ENCODE measurements at places on chromosomes 16 and 17.

DNA sequence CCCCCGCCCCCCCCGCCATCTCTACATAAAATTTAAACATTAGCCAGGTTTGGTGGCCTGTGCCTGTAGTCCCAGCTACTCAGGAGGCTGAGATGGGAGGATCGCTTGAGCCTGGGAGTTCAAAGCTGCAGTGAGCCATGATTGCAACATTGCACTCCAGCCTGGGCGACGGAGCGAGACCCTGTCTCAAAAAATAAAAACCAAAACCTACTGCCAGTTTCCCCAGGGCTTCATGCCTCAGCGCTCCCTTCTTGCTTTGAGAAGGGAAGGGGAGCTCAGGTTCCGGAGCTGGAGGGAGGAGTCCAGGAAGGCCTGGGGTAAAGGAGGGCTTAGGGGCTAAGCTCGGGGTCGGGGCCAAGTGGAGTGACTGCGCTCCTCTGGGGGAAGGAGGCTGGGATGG lies 20.5 kb downstream of the PLCD3 start:
- no peak for DNase-seq

DNA sequence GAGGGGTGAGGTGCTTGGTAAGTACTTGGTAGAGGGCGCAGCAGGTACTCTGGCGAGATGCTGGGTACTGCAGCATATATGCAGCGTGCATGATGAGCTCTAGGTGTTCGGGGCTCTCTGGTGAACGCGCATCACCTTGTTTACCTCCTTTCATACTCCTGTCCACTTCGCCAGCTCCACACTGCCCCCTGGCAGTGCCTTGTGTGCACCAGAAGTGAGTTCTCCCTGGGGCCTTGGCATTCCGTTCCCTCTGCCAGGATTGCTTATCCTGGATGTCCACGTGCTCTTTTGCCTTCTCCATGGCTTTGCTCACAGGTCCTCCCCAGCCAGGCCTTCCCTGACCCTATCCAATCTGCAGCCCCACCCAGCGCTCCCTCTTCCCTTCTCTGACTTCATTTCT lies 154.2 kb downstream of the MRM1 start:
- DNase-seq = no peak

- DNase-seq = no peak
Measured at GRCh38 chr17:80857756-80858171, 133.9 kb upstream of the CHMP6 start.

DNA sequence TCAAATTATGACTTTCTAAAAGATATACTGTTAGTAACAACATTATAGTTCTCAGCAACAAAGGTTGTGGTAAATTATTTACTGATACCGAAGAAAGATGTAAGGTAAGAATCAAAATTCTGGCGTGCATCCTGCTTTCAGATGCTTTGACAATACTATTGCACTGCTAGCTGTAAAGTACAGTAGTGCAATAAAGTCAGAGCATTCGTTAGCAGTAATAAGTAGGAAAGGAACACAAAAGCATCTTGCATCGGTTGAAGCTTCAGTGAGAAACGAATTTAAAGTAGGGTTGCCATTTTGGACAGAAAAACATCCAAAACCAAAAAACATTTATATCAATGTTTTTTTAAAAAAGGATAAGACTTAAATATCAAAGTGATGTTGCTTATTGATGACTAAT lies 4.0 kb downstream of the SKA2 start:
- no peak for DNase-seq

GRCh38 chr17:81926451-81927151 lies 934 bp downstream of the MAFG start:
- peak; percentile 75 for DNase-seq

GRCh38 chr16:15507301-15507958 lies 73.0 kb downstream of the BMERB1 start:
- DNase-seq = peak; percentile 68

DNA sequence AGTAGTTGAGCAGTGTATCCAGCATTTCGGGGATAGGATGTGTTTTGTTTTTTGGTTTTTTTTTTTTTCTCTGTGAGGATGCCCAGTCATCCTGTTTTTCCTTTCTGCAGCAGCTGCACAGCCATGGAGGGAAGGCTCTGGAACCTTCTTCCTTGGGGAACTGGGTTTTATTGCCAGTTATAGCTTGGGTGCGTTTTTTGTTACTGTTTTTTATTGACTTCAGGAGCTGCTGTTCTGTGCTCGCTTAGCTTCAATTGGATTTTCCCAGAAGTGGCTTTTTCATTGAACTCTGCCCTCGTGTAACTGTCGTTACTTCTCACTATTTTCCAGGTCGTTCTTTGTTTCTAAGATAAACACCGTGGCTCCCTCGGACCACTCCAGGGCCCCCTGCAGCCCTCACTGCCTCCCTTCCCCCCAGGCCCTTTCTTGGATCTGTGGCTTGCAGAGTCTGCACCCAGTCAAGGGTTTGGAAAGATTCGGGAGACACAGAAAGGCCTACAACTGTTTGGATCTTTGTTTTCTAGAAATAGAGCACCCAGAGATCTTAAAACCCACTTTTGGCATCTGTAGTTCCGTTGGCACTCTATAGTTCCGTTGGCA lies 119.7 kb upstream of the CACNG5 start:
- DNase-seq = no peak

DNA sequence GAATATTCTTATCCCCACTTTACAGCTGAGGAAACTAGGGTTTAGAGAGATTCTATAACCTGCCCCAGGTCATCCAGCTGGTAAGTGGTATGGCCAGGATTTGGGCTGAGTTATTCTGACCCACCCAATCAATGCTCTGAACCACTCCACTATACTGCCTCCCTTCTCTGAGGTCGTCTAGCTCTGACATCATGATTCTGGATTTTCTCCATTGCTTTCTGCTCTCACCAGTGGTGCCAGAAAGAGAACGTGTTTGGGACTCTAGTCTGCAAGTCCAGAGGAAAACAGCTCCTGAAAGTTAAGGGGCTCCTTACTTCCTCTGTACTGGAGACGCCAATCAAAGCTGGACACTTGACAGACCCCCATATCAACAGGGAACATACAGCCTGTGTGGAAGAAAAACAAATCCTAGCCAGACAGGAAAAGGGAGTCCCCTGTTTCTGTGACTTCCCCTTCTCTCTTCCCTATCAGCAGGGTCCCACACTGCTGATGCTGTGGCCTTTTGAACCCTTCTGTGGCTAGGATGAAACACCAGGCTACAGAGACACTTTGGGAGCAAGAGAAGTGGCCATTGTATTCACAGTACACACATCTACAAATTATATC lies 6.0 kb upstream of the EZH1 start:
- DNase-seq = no peak

- DNase-seq = no peak
Measured at GRCh38 chr16:70589998-70590471, 56.3 kb upstream of the IL34 start.

DNA sequence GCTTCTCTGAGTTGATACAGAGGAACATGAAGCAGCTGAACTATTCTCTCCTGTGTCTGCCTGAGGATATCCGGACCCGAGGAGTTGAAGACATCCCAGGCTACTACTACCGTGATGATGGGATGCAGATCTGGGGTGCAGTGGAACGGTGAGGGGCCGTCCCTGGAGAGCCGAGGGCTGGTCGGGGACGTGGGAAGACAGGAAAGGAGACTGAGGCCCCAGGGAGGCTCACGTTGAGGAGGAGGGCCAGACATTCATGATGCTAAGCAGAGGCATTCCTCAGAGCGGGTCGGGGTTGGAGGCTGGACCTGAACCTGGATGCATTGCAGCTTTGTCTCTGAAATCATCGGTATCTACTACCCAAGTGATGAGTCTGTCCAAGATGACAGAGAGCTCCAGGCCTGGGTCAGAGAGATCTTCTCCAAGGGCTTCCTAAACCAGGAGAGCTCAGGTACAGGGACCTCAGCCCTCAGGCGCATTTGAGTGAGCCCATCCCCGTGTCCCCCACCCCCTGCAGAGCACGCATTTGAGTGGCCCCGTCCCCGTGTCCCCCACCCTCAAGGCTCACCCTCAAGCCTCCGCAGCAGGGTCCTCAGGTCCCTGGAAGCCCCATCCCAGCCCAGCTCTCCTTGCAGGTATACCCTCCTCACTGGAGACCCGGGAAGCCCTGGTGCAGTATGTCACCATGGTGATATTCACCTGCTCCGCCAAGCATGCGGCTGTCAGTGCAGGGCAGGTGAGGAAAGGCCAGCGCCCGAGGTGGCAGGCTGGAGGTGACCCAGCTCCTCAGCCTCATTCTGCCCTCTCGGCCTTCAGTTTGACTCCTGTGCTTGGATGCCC lies 8.3 kb downstream of the ALOX15B start:
- DNase-seq = no peak

DNA sequence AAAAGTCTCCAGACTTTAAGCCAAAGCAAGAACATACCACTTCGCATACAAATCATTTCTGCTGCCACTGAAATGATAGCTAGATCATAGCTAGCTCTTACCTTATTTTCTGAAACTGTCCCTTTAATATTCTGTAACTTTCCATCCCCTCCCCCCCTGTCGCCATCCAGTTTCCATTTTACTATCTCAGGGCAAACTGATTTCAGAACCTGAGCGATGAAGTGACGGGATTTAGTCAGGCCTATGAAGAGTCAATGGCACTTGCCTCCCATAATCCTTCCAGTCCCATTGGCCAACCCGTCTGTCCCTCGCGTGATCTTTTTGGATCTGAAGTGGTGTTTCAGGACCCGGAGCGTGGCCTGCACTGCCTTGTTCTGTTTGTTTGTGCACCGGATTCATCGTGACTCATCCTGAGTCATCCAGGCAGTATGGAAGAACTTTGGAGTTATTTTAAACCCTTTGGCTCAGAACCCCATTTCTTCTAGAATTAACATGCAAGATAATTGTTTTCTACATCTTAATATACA lies 199.8 kb upstream of the CHMP6 start:
- peak; percentile 98 for DNase-seq

- no peak for DNase-seq
Measured at GRCh38 chr16:57529391-57530103, 6.8 kb downstream of the CCDC102A start.

DNA sequence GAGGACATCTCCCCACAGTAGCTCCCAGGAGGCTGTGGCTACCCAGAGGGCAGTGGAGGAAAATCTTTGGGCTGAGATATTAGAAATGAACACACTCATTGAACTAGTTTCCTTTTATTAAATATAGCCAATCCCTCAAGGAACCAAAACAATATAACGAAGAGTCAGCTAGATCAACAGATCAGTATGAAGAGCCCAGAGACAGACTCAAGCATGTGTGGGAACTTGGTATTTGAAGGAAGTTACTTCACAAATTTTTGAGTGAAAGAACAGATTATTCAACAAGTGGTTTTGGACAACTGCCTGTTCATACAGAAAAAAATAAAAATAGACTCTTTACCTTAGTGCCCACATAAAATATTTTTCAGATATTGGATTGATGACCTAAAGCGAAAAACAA lies 183.6 kb upstream of the PMFBP1 start:
- DNase-seq = no peak

GRCh38 chr17:58307468-58308172 lies 21.0 kb downstream of the TSPOAP1 start:
- DNase-seq = no peak

- no peak for DNase-seq
Measured at GRCh38 chr17:3475251-3475685, 529 bp upstream of the ASPA start.

GRCh38 chr17:41812381-41813151 lies at the start of gene FKBP10:
FKBP10 (plus strand) TSS chr17:41813004; CDS start chr17:41813035, 31 bp downstream.
- DNase-seq = peak; percentile 74

DNA sequence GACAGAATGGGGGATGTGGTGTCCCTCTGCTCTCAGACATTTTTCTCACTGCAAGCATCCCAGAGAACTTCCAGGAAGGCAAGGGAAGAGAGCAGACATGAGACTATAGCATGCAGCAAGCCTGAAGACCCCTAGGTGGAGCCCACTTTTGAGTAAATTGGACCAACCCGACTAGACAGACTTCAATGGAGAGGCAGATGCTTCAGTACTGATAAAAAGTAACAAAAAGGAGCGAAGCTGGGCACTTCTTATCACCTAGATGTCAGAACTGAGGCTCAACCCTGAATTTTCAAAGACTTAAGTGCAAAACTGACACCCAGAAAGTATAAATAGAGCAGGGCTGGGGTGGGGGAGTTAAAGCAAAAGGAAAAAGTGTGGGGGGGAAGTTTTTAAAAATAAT lies 130.8 kb downstream of the PMP22 start:
- DNase-seq = no peak

GRCh38 chr17:82924812-82925211 lies 85.0 kb upstream of the ZNF750 start:
- no peak for DNase-seq

DNA sequence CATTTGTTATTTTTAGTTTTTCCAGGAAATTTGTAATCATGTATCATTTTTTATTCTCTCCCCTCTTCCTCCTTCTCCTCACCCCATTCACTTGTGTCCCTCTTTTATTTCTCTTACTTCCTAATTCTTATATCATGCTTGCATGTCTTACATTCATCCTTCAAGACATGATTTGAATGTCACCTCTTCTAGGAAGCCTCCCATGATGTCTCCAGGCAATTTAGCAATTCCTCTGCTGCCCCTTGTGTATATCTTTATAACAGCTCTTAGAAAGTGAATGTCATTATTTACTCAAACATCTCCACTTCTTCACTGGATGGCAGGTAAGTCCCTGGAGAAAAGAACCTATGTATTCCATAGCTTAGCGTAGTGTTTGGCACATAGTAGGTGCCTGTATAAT lies 7.8 kb downstream of the HNF1B start:
- DNase-seq = no peak

DNA sequence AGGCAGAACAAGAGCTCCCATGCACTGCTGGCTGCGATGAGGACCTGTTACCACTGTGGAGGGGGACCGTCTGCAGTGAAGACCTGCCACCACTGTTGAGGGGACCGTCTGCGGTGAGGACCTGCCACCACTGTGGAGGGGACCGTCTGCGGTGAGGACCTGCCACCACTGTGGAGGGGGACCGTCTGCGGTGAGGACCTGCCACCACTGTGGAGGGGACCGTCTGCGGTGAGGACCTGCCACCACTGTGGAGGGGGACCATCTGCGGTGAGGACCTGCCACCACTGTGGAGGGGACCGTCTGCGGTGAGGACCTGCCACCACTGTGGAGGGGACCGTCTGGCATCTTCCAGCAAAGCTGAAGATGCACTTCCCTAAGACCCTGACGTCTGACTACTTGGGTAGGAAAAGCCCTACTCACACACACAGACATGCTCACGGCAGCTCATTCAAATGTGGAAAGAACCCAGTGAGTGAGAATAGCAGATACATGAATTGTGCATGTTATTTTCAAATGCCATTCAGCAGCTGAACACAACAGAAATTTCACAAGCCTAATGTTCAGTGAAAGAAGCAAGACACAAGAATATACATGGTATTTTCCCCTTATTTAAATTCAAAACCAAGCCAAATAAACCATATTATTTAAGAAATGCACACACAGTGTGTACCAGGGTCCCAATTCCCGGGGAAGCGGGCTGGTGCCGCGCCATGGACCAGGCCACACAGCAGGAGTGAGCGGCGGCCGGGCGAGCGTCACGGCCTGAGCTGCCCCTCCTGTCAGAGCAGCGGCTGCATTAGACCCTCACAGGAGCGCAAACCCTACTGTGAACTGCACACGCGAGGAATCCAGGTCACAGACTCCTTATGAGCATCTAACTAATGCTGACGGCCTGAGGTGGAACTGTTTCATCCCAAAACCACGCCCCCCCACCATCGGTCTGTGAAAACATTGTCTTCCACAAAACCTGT lies 64.2 kb upstream of the METRNL start:
- no peak for DNase-seq

- DNase-seq = peak; percentile 30
Measured at GRCh38 chr16:24010440-24011089, 174.8 kb downstream of the PRKCB start.

Measured in HFFc6 (cell line).